ENCODE measurements at places on chromosomes 11 and 22.
A peak's percentile ranks its signal among the peaks of the same experiment; 100 is the strongest.

DNA sequence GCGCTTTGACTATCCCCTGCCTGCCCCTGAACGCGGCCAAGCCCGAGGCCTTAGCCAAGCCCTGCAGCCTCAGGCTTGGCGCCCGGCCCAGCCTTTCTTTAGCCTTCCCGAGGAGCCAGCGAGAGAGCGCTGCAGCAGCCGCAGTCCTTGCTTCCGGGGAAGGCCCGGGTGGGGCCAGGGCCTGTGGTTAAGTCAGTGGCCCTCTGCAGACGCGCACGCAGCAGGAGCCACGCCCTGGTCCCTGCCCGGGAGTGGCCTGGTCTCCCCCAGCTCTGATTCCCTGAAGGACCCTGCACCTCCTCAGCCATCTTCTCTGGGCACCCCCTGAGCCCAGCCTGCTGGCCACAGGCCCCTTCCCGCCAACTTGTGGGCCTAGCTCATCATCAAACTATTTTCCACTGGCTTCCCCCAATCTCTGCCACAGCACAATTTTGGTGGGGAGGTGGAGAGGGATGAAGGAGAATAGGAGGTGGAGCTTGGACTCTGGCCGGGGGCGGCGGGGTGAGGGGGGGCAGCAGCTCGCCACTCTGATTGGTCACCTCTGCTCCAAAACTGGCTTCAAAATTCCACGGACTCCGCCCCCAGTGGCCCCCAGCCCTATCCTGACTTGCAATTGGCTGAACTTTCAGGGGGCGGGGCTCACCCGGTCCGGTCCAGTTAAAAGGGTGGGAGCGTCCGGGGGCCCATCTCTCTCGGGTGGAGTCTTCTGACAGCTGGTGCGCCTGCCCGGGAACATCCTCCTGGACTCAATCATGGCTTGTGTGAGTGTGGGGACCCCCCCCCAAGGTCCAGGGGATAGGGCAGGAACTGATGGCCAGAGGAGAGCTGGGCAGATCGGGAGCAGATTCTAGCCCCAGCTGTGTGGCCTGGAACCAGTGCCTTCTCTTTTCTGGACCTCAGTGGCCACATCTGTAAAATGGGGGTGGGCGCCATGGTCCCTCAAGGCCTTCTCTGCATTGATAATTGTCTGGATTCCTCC, at the start of gene LGALS1:
Gene LGALS1 (plus strand): TSS at position 686 of the 979 bp plus-strand sequence. CDS start 67 bp downstream, at position 753.
- DNase-seq = peak; percentile 73

DNA sequence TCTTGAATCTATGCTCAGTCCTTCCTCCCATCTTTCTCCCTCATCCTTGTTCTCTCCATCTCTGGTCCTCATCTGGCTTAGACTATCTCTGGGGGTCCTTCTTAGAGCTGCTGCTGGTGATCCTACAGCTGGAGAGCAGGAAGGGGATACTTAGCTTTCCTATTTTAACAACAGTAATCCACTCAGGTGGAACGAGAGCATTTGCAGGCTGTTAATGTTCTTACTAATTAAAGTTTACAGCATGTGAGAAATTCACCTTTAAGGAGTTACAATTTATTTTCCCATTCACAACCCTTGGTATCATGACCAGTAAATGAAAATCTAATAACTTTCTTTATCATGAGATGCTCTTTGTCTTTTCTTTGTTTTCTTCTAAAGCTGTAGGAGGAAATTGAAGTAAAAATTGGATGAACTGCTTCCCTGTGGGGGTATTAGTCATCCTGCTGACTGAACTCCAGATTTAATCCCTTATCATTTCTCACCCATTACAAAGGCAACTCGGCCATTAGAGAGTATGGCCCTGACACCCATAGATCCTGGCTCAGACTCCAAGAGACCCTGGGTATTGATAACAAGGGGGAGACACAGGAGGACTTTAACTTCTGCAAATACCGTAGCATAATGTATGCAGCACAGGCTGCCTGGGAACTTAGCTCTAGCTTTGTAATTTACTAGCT, 37.6 kb upstream of the MTNR1B start:
- DNase-seq = no peak

- DNase-seq = no peak
These were observed 13.6 kb downstream of the C2CD3 start for GRCh38 chr11:74157169-74157568.

DNA sequence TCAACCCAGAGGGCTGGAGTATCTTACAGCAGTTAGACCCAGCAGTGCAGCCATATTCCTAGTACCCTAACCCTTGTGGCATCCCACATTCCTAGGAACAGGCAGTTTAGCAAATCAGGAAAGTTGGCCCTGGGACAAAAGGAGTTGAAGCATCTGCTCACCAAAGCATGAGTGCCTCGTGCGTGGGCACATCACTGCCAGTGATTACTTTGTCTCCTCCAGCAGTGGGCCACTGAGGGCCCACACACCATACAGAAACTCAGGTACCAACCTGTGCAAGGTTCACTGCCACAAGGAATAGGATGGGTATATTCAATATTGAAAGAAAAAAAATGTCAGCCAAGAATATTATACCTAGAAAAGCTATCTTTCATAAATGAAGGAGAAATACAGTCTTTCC, 227.5 kb upstream of the CNTN5 start:
- DNase-seq = no peak

- no peak for DNase-seq
These were observed 20.9 kb downstream of the BRSK2 start for GRCh38 chr11:1410366-1411291.

DNA sequence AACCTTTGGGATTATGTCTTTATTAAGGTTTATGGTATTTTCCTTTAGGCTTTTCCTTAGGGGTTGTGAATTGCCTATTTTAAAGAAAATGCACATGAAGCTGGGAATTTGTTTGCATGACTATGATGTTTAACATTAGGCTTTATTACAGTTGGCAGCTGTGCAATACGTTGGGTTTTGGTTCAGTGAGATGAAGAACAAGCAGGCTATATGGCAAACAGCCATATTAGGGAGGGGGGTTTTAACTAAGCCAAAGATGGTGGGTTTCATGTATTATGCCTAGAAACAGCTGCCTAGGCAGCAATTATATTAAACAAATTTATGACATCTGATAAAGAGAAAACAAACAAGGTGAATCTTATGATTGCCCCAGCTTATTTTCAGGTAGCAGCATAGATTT, 880.8 kb downstream of the FAM181B start:
- DNase-seq = no peak

DNA sequence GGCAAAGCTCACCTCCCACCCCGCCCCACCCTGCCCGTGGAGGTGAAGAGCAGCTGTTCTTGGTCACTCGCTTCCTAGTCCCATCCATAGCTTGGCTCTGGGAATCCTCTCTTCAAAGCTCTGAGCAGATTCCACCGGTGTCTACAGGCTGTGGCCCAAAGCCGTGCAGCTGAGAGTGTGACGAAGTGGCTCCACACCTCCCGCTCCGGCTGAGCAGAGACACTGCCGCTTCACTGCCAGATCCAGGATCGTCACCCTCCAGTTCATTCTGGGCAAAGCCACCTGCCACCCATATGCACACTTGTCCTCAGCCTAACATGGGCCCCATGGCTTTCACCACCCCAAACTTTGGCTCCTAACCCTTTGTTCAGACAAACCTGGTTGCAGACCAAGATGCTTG, 532.9 kb upstream of the B3GAT1 start:
- no peak for DNase-seq

- DNase-seq = no peak
These were observed 15.4 kb downstream of the PRSS23 start for GRCh38 chr11:86815726-86816125.

GRCh38 chr22:46611189-46611588, 9.0 kb upstream of the GRAMD4 start:
- no peak for DNase-seq

DNA sequence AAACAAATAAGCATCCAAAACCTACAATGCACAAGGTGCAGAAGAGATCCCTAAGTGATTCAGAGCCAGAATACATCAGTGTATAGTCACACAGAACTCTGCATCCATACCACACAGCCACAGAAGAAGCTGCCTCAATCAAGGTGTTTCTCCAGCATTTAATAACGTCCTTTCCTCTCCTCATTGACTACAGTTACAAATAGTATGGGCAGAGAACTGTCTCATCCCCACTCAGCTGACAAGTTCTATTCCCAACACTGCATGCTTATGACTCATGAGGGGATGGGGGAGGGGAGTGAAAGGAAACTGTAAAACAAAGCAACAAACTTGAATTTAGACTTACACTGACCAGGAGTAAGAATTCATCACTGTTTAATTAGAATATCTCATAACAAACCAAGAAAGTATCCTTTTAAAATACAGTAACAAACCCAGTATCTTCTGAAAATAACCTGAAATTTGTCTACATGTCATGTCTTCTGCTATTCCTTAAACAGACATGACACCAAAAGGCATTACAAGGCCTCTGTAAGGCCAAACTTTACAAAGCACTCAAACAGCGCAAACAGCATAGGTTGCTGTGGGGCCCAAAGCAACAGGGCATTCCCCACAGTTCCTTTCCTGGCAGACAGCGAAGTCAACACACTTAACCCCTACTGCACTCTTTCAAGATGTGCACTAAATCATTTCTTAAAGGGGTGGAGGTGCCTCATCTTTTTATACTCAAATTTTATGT, 29.3 kb downstream of the CELF1 start:
- peak; percentile 65 for DNase-seq

DNA sequence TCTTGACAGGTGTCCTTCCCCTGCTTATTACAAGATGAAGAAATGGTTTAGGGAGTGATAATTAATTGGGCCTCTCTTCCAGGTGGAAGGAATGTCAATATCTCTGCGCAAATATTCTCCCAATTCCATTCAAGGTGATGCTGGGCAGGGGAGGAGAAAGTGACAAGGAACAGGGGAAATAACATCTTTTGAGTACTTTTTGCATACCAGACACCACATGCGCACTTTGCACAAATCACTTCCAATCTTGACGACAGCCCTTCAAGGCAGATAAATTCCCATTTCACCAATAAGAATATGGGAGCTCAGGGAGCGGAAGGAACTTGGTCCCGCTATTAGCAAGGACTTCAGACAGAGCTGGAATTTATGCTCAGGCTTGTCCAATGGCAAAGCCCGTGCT, 145.1 kb upstream of the TBCEL start:
- DNase-seq = no peak

- no peak for DNase-seq
These were observed 3.6 kb upstream of the CCDC81 start for GRCh38 chr11:86370922-86371594.

GRCh38 chr11:124743050-124743449, 3.3 kb downstream of the NRGN start:
- DNase-seq = no peak

DNA sequence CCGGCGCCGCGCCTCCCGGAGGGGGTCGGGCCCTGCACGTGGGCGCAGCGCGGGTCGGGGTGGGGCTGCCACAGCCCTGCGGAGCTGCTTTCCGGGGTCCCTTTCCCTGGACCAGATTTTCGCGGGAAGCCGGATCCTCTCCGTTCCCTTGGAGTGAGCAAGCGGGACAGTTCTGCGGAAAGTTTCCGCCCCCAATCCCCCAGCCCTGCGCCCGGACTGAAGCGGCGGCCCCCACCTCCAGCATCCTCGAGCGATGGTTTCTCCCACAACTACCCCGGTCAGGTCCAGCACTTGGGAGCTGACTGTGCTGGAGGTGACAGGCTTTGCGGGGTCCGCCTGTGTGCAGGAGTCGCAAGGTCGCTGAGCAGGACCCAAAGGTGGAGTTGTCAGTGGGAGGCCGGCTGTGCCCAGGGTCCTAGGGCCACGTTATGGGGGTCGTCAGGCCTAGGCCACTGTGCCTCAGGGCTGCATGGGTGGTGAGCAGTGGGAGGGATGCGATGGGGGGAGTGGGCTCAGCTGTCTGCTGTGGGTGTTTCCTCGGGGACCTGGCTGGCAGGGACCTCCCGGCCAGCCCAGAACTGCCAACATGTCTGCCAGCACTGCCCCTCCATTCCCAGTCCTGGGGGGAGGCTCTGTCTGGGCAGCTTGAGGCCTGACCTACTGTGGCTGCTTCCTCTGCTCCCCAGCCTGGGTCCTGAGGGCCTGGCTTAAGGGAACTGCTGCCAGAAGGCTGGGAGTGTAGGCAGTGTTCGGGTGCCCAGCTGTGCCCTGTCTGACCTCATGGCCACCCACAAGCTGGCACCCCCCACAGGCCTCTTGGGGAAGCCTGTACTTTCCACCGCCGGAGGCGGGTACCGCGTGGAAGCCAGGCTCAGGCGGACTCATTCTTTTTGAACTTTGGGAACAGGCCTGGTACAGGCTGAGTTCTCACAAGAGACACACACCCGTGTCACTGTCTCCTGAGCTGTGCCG, 726 bp downstream of the ST3GAL4 start:
- peak; percentile 15 for DNase-seq

DNA sequence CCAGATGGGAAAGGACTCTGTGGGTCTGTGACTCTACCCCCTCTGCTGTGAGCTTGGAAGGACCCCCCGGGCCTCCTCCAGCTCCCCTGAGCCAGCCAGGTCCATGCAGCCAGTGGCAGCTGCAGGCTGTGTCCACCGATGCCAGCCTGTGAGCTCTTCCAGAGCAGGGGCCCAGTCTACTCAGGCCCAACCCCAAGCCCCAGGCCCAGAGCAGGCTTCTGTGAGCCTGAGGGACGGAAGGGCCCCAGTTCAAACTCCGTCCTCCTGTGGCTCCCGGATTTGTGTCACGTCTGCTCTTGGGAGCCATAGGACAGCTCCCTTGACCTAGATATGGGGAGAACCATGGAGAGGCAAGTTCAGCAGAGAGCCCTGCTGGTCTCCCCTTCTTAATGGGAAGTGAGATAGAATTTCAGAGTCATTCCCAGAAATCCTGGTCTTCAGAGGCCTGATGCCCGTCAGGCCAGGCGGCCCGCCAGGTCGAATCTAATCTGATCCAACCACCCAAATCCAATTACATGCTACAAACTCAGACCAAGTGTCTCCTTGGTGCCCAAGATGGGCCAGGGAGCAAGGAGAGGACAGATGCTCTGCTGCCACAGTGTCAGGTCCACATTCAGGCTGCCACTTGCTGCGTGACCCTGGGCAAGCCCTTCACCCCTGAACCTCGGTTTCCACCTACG, 75.1 kb downstream of the SCUBE1 start:
- DNase-seq = no peak

DNA sequence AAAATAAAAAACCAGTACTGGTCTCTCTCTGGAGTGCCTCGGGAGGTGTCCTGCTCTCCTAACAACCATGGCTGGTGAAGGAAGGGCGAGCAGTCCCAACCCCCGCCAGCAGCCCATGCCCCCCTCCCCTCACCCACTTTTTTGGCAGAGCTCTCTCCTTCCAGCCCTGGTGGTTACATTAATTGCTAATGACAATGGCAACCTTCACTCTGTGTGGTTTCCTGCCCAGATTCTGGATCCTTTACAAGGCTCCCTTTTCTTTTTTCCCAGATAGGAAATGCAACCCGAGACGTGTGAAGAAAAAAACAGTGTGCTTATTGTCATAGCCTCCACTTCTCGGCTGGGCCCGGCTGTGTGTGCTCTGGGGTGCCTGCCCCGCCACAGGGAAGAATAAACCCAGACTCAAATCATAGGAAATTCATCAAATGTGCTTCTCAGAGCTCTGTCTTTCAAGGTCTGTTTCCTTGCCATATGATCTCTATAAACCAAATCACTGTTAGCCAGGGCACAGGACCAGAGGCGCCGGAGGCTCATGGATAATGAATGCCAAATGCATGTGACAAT, 513.0 kb downstream of the SOX6 start:
- DNase-seq = no peak

GRCh38 chr22:29211066-29211465, 5.4 kb downstream of the EMID1 start:
- DNase-seq = no peak
